ENCODE measurements at places on chromosomes 6 and 20. TPM values are rescaled to one million over a fixed set of nuclear protein-coding genes. Genes with fewer than 3 reads are reported as not detected.

SMPDL3A gene
- total RNA-seq, result 9.4 TPM

GRCh38 chr20:38075161-38075998 is 41.8 kb downstream of the RPRD1B start:
- peaks cover 35% of the 10 kb centered on the region for H3K4me1 ChIP-seq
- H3K4me3 ChIP-seq, result no peak overlapping the region
- H3K36me3 ChIP-seq, result peaks cover 65% of the 10 kb centered on the region
- no peak for DNase-seq
- peak overlapping the region; percentile 21 for H3K27ac ChIP-seq

TFAP2D gene
- total RNA-seq, result not detected

DNA sequence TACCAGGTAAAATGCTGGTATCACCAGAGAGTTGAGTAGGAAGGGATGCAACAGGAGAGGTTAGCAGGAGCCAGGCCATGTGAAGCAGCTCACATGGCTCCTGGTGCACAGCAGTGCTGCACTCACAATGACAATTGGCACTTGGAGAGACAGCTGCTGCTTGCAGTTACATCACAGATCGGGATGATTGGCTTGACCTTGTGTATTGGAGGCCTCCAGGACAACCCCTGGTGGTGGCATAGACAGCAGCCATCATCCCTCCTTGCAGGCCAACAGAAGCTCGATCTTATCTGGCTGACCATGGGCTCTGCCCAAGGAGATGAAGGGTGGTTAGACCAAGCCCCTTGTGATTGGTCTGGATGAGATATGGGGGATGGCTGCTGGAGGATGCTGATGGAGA is 73.0 kb downstream of the EYA2 start:
- no peaks in the 10 kb centered on the region for H3K27me3 ChIP-seq
- H3K4me1 ChIP-seq, result peaks cover 24% of the 10 kb centered on the region
- H3K27ac ChIP-seq, result no peak overlapping the region
- H3K4me3 ChIP-seq, result no peak overlapping the region
- no peaks in the 10 kb centered on the region for H3K36me3 ChIP-seq

PKIB gene
- total RNA-seq, result 56.8 TPM

All from type B pancreatic cell (in vitro differentiated cells).